Stomach (tissue), 19 donors: ENCODE measurements at places on chromosomes 7 and 10.

- DNase-seq = no peak
Observed at GRCh38 chr10:86956195-86956847, 1.1 kb downstream of the MMRN2 start.

DNA sequence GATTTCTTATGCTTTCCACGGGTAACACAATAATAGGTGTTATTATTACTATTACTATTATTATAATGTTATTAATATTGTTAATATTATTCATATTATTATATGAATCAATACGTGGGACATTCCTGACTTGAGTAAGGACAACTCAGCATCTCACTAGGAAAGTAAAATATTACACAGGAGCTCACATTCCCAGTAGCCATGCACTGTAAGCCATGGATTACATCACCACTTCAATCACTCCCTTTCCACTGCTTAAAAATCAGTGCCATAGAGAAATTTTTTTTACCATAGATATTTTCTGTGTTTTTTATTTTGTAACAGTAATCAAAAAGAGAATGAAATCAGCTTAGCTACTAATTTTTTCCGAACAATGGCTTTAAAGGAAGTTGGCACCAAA lies 68.5 kb upstream of the DGKI start:
- no peak for DNase-seq

- peak; percentile 83 for DNase-seq
Observed at GRCh38 chr10:52779541-52780390, 7.2 kb upstream of the MBL2 start.

GRCh38 chr10:22544325-22545068 lies 169.9 kb downstream of the PIP4K2A start:
- no peak for DNase-seq

DNA sequence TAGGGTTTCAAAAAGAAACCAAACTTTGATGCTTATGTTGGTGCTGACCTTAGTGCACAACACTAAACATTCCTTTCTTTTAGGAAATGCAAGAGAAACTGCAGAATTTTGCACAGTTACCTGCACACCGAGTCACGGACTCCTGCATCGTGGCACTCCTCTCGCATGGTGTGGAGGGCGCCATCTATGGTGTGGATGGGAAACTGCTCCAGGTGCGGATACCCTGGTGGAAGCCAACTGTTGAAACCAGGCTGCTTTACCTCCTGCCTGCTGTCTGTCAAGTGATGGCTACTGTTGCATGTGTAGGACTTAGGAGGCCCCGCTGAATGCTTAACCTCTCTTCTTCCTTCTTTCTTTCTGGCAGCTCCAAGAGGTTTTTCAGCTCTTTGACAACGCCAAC lies 11.7 kb downstream of the CASP2 start:
- peak; percentile 38 for DNase-seq

DNA sequence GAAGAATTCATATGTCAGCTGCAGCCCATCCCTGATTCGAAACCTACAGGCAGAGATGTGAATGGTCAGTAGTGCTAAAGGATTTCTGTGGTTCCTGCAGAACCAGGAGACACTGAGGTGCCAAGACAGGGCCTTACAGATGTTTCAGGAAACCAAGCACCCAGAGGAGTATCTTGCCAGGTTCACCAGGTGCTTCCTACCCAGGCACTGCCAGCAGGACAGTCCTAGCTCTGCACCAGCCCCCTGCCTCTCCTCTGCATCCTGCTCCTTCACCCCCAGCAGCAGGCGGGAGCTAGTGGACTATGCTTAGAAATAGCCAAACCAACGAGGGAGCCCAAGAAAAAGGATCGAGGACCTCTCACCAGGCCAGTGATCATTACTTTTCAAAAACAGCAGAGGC lies 4.2 kb upstream of the IKZF1 start:
- no peak for DNase-seq

GRCh38 chr7:94330269-94331020 lies 64.2 kb upstream of the COL1A2 start:
- DNase-seq = no peak
